H9 (cell line): ENCODE measurements at places on chromosomes 11 and 22.

- peak; percentile 15 for DNase-seq
Observed at GRCh38 chr11:71179877-71180605, 72.3 kb downstream of the SHANK2 start.

GRCh38 chr22:19902245-19902715 is 39.3 kb upstream of the COMT start:
- DNase-seq = peak; percentile 26

GRCh38 chr11:116730601-116731000 is 42.2 kb downstream of the BUD13 start:
- DNase-seq = no peak

DNA sequence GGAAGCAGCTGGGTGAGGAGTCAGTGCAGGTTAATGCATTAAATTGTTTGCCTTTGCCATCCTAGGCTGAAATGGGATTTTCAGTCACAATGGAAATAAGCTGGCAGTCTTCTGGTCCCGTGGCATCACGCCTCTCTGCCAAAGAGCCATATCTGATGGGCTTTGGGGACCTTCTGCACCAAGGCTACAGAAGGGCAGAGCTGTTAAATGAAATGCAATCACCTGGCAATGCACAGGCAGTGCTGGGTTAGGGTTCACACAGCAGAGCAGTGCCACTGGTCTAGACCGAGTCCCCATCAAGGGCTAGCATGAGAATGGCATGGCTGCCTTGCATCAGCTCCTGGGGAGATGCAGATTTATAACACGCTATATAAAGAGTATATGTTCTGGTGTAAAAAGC is 749.2 kb downstream of the NTM start:
- no peak for DNase-seq

DNA sequence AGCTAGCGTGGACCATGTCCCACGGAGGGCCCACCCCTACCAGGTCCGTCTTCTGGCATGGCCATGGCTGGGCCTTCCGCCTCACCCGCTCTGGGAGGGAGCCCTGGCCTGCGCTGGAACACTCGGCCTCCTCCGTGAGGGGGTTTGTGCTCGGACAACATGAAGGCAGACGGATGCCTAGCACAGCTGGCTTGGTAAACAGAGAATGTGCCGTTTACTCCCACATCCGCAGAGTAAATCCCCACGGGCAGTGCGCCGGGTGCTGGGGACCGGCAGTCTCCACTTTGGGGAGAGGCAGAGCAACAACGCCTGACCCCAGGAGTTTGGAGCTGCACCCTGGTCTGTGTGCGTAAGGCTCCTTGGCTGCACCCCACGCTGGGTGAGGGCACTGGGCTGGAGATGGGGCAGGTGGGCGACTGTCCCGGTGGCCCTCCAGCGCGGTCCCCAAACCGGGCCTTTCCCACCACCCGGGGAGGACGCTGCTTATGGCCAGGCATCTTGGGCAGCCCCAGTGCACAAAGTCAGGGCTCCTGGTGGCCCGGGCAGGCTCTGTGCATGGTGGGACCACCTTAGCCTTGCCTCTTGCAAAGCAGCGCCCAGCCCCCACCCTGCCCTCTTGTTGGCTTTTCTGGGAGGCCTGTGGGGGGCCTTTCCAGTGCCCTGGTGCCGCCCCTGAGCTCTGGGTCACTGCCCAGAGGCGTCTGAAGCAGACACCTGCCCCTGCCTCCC is 30.7 kb upstream of the MUC5AC start:
- peak; percentile 22 for DNase-seq

GRCh38 chr22:22449819-22450218 is 58.7 kb downstream of the ZNF280B start:
- no peak for DNase-seq

DNA sequence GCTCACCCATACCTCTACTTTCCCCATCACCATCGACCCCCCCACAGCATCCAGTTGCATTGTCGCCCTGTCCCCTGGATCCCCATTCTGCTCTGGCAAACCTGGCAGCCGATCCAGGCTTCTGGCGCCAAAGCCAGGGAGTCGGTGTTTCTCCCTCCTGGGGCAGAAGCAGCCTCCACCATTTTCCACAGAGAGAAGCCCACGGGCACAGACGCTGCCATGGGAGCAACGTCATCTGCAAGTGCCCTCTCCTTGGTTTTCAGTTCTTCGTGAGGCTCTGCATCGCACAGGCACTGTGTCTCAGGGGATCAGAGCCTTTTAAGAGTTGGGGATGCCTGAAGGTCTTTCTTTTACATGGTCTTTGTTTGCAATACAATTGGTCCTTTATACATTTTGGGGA is 2.3 kb downstream of the YPEL4 start:
- DNase-seq = peak; percentile 50

DNA sequence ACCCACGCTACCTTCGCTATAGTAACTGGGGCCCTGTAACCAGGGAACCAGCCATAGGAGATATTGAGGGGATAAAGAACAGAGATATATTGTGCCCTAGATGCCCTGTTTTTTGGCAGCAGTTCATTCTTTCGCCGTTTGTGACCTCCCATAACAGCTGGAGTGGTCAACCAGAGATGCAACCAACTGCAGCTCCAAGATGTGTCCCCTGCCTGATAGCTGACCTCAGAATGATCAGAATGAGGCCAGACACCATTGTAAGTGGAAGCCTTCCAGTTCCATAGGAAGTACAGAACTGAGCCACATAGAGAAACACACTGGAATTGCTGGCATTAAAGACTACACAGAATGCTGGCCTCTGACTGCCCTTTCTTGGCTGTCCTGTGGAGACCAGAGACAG is 39.2 kb downstream of the P4HA3 start:
- no peak for DNase-seq

GRCh38 chr22:43895986-43896645 is 4.3 kb upstream of the PNPLA5 start:
- peak; percentile 60 for DNase-seq

DNA sequence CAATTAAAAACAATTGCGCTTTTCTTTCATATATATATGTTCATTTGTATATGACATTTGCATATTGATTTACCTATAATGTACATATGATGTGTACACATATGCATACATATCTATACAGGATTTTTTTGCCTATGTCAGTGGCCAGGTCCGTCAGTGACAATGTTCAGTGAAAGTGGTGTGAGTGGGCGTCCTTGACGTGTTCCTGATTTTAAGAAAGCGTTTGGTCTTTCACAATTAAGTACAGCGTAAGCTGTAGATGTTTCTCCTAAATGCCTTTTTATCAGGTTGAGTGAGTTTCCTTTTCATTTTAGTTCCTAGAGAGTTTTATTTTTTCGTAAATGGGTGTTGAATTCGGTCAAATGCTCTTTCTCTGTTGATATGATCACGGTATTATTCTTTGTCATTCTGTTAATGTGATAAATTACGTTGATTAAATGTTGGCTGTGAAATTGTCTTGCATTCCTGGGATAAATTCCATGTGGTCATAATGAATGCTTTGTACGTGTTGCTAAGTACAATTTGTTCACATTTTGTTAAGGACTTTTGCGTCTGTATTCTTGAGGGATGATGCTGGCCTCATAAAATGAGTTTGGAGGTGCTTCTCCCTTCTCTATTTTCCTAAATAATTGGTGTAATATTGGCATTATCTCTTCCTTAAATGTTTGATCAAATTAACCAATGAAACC is 10.6 kb upstream of the GNB1L start:
- DNase-seq = no peak

GRCh38 chr11:105219269-105219668 is 79.7 kb upstream of the CARD18 start:
- peak; percentile 26 for DNase-seq

- DNase-seq = peak; percentile 63
Observed at GRCh38 chr22:22593964-22594656, 35.0 kb upstream of the PRAME start.

GRCh38 chr22:44261164-44261860 is 51.4 kb downstream of the SHISAL1 start:
- no peak for DNase-seq

DNA sequence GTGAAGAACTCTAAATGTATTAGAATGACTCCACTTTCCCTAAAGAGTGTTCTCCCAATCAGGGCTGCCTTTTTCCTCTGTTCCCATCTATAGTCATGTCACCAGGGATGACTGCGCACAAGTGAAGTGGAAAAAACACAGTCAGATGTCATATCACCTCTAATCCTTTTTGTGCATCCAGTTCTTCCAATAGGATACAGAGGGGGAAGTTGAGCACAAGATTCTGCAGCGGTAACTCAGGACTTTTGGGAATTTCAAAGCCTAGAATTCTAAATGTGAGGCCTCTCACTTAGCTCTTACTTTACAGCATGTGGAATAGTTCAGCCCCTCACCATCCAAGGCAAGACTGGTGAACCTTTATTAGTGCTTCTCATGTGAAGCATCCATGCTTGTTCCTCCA is 602.6 kb downstream of the NTM start:
- no peak for DNase-seq

GRCh38 chr22:24008381-24009226 is 2.5 kb upstream of the CABIN1 start:
- no peak for DNase-seq

DNA sequence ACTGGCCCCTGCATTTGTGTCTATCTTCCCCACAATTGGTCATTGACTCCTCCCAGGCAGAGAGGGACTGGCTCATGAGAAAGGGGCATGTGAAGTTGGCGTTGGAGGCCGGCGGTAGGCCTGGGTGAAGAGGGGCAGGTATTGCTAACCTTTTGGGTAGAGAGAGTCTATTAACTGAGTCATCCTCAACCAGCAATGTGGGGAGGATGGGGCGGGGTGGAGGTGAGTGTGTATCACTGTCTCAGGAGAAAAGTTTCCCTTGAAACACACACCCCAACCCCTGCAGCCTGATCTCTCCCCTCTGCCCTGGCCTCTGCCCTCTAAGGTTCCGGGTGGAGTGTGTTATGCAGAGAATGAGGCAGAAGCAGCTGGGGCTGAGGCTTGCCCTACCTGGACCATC is 60.1 kb upstream of the PHF21B start:
- no peak for DNase-seq

- DNase-seq = no peak
Observed at GRCh38 chr11:46075928-46076327, 45.3 kb downstream of the PHF21A start.

DNA sequence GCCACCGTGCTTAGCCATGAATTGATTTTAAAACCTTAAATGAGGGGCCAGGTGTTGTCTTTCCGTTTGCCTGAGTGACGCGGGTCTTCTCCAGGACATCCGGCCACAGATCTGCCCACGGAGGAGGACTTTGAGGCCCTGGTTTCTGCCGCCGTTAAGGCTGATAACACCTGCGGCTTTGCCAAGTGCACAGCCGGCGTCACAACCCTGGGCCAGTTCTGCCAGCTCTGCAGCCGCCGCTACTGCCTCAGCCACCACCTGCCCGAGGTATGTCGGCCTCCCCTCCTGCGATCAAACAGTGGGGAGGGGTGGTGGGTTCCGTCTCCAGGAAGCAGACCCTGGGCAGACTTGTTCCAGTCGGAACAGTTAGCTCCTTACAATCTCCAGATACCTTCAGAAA is 34.4 kb downstream of the IGHMBP2 start:
- no peak for DNase-seq
